ENCODE measurements at places on chromosomes 1 and 21.

- peak; percentile 31 for DNase-seq
Measured at GRCh38 chr1:17213148-17213781, 8.3 kb downstream of the PADI1 start.

DNA sequence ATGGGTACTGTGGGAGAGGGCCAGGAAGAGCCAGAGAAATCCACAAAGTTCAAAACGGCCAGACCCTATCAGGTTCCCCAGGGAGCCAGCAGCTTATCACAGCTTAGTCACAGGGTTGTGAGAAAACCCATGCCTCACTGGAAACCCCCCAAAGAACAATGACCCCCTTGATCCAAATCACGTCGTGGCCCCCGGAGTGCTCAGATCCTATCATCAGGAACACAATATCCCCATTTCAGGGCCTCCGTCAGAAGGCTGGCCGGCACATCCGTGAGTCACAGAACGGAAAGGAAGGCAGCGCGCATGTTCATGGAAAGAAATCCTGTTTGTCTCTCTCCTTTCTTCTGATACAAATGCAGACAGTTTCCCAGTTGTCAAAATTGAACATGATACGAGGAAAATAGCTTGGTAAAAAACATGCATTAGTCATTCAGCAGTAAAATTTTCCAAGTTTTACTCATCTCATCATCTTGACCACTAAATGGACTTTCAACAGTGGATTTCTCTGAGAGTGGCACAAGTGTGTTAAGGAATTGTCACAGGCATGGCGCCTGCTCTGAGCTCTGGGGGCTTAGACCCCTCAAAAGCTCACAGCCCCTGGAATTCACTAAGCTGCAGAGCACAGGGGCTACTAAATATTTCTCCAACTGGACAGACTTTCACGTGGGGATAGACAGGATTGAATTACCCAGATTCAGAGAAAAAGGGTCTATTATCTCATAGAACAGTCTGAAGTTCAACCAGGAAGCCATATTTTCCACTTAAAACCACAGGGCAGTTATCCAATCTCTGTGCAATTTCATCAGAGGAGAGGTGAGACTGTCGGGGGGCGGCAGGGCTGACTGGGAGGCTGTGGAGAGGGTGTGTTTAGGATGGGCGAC is 124.8 kb downstream of the RIPK4 start:
- DNase-seq, result no peak

GRCh38 chr1:86429835-86430234 is 5.9 kb downstream of the CLCA2 start:
- DNase-seq, result no peak

- DNase-seq, result no peak
Measured at GRCh38 chr1:33438364-33439160, 7.7 kb upstream of the PHC2 start.

- no peak for DNase-seq
Measured at GRCh38 chr1:110188035-110188618, 22.0 kb upstream of the KCNC4 start.
